ENCODE measurements at places on chromosomes 3 and 15.

GRCh38 chr3:46895204-46895660 lies 17.7 kb downstream of the PTH1R start:
- peak; percentile 79 for DNase-seq

DNA sequence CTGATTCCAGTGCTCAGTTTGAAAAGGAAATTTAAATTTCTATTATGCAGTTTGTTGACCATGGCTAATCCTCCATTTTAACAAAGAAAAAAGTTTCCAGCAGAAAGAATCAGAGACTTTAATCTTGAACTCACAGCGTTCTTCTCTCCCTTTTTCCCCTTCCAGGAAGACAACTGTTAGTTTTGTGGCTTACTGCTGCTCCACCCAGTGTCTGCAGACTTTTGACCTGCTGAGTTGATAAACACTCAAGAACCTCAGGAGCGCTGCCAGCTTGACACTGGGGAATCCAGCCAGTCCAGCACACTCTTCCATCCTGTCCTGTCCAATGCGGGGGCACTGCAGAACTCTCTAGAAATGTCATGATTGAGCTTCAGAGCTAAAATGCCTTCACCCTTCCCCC lies 134.6 kb downstream of the LRRC28 start:
- DNase-seq: peak; percentile 86

DNA sequence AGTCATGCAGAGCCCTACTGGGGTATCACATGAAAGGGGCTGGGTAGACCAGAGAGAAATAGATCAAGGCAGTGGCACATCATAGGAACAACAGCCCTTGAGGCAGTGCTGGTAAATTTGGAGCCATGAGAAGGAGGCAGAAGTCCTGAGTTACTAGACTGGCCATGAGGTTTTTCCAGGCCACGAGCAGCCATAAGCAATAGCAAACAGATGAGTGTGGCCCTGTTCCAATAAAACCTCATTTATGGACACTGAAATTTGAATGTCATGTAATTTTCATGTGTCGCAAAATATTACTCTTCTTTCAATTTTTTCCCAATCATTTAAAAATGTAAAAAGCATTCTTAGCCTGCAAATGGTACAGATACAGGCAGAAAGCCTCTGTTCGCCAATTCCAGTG lies 28.1 kb upstream of the LRRN1 start:
- no peak for DNase-seq

DNA sequence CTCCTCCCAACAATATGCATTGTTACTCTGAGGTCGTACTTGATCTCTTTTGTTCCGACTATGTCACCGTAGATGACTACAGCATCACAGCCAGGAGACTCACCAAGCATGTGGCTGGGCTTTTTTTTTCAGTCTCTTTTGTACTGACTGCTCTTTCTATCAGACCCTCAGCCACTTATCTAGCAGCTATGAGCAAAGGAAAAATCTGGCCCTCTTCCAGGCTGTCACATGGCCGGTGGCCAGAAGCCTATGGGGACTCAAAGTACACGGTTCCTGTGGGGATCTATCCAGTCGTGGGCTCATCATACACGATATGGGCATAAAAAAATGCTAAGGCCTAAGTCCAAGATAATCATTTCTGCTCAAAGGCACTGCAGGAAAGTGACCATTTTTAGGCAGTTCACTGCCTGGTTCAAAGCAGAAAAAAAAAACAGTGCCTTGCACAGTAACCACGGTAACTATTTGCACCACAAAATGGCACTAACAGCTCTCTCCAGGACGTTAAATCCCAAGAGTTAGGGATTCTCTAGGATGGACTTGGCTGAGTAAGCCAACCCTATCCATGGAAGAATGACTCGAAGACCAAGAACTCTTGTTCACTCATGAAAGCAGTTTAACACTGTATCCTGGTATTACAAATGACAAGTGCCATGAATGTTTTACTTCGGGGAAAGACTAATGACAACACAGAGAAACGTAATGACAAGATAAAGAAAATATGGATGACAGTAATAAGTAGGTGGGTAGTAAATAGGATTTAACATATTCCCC lies 50.3 kb downstream of the SHQ1 start:
- DNase-seq: peak; percentile 54

DNA sequence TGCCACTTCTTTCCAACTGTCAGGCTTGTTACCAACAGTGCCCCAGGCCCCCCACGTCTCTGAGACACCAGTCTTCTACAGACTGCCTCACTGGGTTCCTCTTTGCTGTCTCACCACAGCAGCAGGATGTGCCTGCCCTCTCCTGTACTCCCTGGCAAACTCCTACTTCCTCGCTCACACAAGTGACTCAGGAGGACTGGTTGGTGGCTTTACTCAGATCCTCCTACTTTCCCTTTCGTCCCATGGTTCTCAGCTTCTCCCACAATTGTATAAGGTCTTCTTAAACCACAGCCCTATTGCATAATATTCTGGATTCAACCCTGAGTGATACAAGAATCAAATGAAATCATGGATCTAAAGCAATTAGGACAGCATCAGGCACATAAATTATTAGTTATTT lies 246.6 kb upstream of the PROK2 start:
- no peak for DNase-seq

DNA sequence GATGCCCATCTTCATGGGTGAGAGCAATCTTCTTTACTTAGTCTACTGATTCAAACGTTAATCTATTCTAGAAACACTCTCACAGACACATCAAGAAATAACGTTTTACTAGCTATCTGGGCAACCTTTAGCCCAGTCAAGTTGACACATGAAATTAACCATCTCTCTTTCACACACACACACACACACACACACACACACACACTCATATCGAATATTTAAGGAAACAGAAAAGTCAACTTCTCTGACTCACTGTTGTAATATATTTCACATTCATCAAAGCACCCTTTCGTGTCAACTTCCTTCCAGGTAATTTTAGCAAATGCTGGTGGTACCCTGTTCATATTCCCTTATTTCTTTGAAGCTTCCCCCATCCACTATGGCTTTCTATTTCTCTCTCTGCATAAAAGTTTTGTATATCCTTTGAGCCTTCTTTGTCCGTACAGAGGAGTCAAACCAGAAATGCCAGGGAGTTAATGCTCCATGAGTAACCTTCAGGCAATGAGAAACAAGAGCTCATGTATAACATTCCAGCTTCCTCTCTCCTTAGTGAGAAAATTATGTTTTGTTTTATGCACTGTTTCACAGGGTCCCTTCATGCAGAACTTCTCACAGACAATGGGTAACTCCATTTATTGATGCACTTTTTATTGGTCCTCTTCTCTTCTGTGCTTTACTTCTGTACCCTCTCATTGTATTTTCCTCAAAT lies 335.5 kb upstream of the CBLB start:
- DNase-seq: no peak

GRCh38 chr3:53196575-53197407 lies 35.8 kb downstream of the PRKCD start:
- no peak for DNase-seq

DNA sequence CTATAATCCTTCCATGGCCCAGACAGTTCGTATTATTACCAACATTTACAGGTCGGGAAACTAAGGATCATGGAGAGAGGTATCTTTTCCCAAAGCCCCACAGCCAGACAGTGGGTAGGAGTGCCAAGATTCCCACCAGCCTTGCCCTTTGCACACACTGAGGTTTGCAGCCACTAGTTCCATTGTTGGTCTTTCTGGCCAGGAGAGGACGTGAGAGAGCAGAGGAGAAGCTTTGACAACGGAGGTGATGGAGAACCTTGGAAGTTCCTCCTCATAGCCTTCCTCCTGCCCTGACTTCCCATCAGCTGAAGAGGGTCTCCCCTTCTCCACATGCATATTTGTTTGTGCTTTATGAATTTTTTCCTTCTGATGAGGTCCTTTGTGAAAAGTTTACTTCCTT lies 50.5 kb upstream of the PLCL2 start:
- DNase-seq: no peak

- no peak for DNase-seq
Measured at GRCh38 chr3:130955481-130955880, 61.6 kb downstream of the ATP2C1 start.

DNA sequence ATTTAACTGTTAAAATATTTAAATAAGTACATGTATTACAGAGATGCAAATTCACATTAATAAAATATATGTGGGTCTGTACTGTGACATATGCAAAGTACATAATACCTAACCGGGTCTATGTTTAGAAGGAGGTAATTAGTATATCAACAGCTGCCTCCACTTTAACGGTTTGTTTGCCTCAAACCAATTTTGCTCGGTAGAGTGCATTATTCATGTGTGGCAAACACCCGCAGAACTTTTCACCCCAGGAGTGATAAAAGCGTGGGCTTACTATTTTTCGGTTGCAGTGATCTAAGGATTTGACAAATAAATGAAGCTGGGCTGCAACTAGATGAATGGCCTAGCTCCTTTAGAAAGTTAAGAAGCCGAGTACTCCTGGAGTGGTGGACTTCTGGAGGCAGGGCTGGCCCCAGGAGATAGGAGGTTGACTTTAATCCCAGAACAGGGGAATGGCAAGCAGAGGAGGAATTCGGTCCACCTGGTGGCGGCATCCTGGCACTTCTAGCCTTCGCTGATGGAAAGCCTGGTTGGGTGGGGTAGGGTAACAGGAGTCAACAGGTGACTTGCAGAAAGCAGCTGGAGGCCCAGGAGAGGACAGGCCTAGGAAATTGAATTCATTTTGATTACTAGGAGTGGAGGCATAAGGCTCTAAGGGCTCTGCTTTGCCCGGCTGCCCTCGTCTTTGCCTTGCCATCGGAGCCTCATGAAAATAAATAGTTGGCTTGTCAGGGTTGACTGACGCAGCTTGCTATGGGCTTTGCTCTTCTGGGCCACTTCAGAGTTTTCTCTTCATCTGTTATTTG lies 2.4 kb downstream of the SLCO3A1 start:
- no peak for DNase-seq

DNA sequence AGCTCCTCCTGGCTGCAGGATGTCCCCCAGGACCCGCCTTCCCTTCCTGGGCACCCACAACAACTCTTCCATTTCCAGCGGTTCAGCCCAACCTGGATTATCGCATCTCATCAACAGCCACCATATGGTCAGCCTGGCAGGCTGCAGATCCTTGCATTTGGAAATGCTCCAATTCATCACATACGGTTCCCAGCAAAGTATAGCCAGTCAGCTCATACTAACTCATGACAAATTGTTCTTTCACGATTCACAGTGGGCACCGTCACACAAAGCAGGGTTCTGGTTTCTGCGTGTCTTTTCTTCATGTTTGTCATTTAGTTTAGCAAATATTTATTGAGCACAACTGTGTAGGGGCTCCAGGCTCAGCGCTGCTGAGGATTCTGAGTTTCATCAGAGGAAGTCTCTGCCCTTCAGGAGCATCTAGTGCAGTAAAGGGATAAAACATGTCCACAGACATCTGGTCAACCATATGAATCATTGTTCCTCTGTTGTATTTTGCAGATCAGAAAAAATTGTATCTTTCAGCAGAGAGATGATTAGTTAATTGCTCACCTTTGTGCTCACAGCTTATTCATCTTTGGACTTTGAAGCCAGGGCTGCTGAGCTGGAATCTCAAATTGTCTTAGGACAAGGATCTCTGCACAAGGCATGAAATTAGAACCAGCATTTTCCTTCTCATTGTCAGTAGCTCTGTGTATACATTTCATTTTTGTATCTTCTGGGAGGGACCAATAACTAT lies 125.1 kb downstream of the GABRG3 start:
- no peak for DNase-seq

- no peak for DNase-seq
Measured at GRCh38 chr3:144770281-144770680, 798.7 kb downstream of the DIPK2A start.

GRCh38 chr15:65038836-65039235 lies 6.4 kb upstream of the SLC51B start:
- no peak for DNase-seq

DNA sequence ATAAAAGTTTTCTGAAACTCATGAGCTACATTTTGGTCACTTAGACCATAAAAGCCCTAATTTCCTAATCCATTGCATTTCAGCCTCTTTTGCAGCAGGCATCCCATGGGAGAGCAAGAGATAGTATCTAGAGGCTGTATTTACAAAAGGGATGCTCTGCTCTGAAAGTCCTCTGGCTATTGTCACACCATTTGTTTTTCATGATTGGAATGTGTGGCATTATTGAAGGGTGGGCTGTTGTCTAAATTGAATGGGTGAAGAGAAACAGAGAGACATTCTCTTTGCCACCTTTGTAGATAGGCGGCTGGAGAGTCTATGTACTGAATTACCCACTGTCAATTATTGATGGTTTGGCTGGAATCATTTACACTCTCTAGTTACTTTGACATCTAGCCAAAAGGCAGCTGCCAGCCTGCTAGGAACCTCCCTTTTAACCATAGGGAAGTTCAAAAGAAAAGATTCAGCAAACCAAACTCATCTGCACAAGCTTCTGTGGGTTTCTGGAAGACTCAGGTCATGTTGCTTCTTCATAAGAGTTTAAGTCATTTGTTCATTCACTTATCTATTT lies 89.8 kb upstream of the RARB start:
- no peak for DNase-seq

DNA sequence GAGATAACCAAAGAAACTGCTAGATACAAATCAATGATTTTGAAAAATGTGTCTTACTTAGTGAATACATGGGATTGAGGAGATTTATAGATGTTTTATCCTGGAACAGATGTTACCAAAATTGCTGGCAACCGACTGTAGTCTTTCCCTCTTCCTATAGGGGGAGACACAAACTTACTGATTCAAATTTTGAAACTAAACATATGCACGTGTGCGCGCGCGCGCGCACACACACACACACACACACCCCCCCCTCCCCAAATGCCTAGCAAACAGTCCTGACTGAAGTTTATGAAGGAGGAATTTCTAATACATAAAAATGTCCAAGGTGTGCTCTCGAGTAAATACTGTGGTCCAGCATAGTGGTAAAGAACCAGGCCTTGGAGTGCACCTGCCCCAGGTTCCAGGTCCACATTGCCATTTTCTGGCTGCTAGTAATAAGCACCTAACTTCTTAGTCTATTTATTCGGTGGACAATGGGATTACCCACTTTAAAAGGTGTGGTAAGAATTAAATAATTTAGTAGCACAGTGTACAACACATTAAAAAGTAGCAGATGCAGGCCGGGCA lies 18.5 kb upstream of the C3orf62 start:
- no peak for DNase-seq

GRCh38 chr3:68136411-68136810 lies 482.0 kb upstream of the SUCLG2 start:
- DNase-seq: no peak

Measured in right lobe of liver (tissue), 6 donors.